NCI-H345 (cell line): ENCODE measurements at places on chromosomes 1 and 21.

- no peak for DNase-seq
These were observed 142.8 kb upstream of the DNAH14 start for GRCh38 chr1:224786533-224787250.

GRCh38 chr1:32659581-32659980 is 8.6 kb downstream of the RBBP4 start:
- no peak for DNase-seq

DNA sequence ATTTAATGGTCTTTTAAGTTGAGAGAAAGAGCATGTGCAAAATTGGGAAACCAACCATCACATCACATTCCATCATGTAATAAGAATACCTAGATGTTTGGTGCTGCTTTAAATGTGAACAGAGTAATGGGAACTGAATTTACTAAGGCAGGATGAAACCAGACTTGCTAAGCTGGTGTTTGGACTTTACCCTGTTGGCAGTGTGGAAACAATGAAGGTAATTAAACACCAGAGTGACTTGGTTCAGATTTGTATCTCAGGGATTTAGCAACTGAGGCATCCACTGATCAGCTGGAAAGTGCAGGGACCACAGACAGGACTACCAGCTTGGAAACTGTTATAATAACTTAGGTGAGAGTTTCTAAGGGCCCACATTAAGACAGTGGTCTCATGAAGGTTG is 263.4 kb downstream of the OLFM3 start:
- no peak for DNase-seq

- DNase-seq, result no peak
These were observed 8.3 kb upstream of the EPB41 start for GRCh38 chr1:28905921-28906666.

- DNase-seq, result no peak
These were observed 24.2 kb upstream of the NPPB start for GRCh38 chr1:11882814-11883538.
